Lung (tissue), 17 donors: ENCODE measurements at places on chromosomes 5 and 9. TPM values are rescaled to one million over a fixed set of nuclear protein-coding genes. Genes with fewer than 3 reads are reported as not detected.

The LCP2 gene
- total RNA-seq = 73.0 TPM

The ENTREP1 gene
- total RNA-seq = 47.9 TPM

The SPINK6 gene
- total RNA-seq = not detected

The HCN1 gene
- 0.06 TPM for total RNA-seq

The SYNPO gene
- total RNA-seq = 111 TPM

The PCDH12 gene
- total RNA-seq = 34.2 TPM

The PCSK1 gene
- 2.2 TPM for total RNA-seq

The SEMA5A gene
- 23.4 TPM for total RNA-seq

The SCGB3A2 gene
- 4,264 TPM for total RNA-seq

The FRMD3 gene
- total RNA-seq = 3.2 TPM

The DAB2IP gene
- 19.4 TPM for total RNA-seq

The IFNA1 gene
- not detected for total RNA-seq

The ADAMTS13 gene
- 4.1 TPM for total RNA-seq

DNA sequence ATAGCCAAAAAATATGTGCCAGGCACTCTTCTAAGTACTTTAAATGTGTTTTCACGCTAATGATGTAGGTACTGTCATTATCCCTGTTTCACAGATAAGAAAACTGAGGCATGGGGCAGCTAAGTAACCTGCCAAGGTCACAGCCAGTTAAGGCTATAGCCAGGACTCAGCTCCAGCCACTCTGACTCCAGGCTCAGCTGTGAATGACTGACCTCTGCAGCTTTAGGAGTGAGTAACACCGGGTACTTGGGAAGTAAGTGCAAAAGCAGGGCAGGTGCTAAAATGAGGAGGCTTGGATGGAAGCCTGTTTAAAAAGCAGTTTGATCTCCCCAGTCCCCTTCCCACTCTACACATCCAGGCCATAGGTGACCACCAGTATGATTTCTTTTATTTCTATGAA, 10.6 kb upstream of the SHC3 start:
- DNase-seq = no peak

DNA sequence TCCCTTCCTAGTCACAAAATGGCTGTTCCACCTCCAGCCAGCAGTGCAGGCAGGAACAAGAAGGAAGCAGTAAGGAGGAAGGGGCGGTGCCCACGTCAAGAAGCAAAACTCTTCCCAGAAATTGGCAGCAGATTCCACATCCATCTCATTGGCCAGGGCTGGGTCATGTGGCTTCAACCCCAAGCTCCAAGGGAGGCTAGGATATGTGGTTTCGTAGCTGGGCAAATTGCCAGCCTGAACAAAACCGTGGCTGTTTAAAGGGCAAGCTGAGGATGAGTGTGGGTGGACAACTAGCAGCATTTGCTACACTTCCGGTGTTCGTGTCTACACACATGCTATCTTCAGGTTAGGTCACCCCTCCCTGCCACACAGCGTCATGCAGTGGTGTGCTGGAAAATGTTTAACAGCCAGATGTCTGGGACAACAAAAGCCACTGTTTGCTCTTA, 92.1 kb upstream of the MAP1B start:
- DNase-seq = peak; percentile 70

DNA sequence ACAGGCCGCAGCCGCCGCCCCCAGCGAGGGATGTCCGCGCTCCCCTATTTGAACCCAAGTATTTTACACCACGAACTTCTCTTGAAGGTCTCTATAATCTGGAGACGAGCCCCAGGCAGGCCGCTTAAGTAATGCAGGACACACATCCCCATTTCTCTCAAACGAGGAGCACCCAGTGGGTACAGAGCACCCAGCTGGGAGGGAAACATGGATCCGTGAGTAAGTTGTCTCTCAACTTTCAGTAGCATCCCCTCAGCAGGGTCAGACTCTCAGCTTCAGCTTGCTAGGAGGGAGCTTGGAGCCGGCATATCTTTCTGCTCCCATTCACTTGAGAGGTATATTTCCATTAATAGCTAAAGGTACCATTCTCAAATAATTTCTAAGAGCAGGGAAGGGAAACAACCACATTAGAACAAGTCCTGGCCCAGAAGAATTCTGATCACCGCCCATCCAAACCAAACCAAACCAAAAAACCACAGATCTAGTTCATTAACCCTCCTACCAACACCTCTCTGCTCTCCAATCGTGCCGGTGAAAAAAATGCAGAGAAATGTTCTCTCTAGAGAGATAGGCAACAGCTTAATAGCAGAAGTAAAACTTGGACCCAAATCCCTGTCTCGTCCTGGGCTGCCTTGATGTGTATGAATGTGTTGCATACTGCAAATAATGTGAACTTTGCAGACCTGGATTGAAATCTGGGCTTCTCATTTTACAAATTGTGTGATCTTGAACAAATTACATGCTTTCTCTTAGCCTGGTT, 910 bp downstream of the TDRD7 start:
- peak; percentile 9 for DNase-seq

GRCh38 chr9:114370968-114371320, 16.8 kb downstream of the AKNA start:
- DNase-seq = no peak

DNA sequence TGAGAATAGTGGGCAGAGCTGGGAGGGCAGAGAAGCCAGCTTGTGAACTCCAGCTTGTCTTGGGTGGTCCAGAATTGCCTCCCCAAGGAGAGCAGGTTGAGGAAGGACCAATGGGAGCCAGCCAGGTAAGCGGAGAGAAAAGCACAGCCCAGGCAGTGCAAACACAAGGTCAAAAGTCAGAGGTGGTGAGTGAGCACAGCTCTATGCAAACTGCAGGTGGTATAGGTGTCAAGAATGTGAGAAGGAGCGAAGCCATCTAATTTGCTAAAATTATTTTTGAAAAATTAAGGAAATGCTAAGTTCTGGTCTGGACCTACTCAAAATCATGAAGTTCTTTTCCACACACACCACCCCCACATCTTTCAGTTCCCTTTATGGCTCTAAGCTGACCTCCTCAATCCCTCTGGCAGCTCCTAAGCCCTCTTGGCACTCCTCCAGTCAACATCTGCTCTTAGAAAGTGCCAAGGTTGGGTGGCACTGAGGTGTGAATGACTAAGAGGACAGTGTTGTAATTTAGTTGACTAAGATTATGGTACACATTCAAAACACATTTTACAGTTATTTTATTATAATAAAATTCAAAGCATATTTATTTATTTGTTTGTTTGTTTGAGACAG, 6.6 kb upstream of the OTULINL start:
- DNase-seq = no peak

GRCh38 chr9:134187891-134188385, 23.6 kb upstream of the RNU6ATAC start:
- DNase-seq = no peak

GRCh38 chr5:33401482-33402390, 39.0 kb upstream of the TARS1 start:
- DNase-seq = no peak

DNA sequence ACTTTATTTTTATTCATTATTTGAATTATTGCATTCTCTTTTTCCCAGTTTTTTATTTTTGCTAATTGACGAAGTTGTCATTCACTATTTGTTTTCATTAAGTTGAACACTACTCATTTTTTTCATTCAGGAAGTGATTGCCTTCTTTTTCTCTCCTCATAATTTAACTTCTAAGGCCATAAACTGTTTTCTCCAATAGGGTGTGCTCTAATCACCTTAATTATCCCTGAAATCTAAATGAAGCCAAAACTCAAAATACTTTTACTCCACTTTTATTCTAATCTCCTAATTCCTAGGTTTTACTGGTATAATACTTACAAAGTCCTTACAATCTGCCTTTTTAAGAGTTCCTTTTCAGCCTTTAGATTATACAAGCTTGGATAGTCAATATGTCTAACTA, 2.9 kb upstream of the OR13C2 start:
- no peak for DNase-seq

DNA sequence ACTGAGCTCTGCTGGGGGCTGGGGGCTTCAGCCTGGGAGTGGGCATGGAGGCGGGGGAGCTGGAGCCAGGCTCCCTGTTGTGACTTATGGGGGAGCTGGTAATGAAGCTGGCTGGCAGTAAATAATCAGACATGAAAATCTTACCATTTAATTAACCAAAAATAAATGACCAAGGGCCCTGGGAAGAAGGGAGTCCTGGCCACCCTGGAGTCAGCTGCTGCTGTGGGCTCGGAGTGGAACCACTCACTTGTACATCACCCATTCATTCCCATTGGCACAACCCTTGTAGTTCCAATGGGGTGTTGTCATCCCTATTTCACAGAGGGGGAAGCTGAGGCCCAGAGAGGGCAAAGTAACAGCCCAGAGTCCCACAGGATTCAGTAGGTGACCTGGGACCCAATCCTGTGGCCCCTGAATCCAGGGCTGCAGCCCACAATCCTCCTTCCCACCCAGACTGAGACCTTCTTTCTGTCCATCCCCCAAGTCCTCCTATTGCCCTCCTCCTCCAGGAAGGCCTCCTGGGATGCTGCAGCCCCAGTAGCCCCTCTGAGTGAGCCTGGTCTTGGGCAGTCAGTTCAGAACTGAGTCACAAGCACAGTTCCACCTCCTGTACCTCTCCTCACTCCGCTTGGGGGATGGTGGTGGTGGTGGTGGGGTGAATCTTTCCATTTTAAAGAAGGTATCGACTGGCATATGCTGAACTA, 259.4 kb upstream of the MVB12B start:
- DNase-seq = no peak

- no peak for DNase-seq
Measured at GRCh38 chr5:180898621-180899246, at the start of gene BTNL8. TSS of gene BTNL8 (plus strand) at chr5:180899159. CDS start at chr5:180899311, 152 bp downstream.

DNA sequence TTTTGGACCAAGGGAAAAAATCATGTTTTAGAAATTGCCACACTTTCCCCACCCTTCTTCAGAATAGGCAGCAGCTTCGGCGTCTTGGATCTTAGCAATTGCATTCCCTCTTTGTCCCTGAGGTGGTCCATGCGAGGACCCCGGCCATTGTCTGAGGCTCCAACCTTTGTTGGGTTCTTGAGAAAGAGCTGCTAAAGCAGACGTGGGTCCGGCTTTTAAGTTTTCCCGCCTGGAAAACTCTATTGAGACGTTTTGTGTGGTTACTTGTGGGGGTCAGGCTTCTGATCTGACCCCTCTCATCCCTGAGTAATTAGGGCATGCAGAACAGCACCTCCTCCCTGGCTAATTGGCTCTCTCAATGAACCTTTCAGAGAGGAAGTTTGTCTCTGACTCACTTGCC, 509.6 kb upstream of the TNC start:
- no peak for DNase-seq

DNA sequence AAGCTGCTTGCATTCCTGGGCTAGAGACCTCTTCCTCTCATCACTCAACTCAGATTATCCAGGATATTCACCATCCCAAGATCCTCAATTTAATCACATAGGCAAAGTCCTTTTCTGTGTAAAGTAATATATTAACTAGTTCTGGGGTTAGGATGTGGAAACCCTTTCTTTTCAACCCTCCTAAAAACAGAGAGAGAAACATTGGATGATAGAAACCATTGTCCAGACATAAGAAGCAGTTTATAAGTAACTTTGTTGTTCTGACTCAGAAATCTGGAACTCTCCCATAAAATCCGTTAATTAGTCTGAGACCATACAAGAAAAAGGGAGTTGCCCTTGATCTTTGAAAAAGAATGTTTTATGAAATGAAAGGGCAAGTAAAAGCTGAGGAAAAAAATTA, 817.1 kb upstream of the CDH9 start:
- DNase-seq = no peak

- no peak for DNase-seq
Measured at GRCh38 chr5:501831-502184, 22.4 kb downstream of the SLC9A3 start.

DNA sequence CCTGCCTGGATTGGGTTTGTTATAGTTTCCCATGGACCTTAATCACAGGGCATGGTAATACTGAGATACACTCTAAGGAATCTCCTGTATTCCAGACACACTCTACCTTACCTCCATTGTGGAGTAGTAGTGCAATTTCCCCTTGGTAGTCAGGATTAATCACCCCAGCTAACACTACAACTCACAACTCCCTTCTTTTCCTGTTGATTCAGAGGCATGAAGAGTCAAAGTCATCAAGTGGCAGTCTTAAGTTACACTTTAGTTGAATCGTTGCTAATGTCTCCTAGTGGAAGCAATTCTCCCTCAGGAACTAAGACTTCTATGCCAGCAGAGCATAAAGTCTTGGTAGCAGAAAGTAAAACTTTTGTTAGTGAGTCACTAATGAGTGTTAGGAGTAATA, 122.7 kb upstream of the APC start:
- no peak for DNase-seq

- DNase-seq = peak; percentile 99
Measured at GRCh38 chr5:81971712-81972491, at the start of gene ATG10. TSS of gene ATG10 (plus strand) at chr5:81972023. CDS start at chr5:81987571, 15,548 bp downstream.

DNA sequence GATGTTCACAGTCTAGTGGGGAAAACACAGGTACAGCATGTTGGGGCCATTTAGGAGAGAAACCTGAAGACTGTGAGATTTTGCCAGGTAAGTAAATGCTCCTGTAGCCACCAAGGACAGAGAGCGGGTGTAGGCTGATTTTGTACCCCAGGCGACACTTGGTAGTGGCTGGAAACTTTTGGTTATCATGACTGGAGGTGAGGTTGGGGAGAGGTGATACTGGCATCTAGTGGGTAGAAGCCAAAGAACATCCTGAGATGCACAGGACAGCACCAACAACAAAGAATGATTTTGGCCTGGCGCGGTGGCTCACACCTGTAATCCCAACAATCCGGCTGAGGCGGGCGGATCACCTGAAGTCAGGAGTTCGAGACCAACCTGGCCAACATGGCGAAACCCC, 38.8 kb upstream of the PWWP2A start:
- DNase-seq = no peak

DNA sequence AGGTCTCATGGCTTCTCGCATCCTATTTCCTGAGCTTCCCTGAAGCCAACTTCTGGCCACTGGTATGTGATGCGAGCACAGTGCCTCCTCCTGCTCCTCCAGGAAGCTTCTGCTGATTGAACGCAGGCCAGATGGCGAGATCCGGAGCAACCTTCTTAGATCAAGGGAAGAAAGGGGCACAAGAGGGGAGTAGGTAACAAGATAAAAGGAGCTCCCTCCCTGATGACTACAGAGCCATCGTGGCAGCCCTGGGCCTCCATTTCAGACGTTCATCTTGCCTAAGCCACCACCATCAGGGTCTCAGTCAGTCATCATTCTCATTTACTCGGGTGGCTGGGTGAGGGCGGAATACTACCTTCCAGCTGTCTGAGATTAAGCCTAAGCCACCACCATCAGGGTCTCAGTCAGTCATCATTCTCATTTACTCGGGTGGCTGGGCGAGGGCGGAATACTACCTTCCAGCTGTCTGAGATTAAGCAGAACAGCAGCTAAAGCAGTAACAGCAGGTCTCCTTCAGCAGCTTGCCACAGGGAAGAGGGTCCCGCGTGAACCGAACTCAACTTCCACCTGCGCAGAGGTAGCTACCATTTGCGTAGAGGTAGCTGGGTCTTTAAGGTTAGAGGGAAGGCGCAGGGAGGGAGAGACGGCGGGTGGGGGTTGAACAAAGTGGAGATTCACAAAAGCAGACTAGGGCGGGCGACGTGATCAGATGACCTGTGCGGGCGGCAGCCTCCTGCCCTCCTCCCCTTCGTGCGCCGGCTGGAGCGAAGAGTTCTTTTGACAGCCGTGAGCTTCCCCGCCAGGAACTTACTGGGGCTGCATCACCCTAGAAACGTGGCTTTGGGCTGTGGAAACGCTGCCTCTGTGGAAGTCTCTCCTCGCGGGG, 27.9 kb upstream of the MGAT1 start:
- no peak for DNase-seq
